ENCODE measurements at places on chromosomes 7 and 10. TPM values are rescaled to one million over a fixed set of nuclear protein-coding genes. Genes with fewer than 3 reads are reported as not detected.

Gene NCF1
- polyA plus RNA-seq: 3.3 TPM

DNA sequence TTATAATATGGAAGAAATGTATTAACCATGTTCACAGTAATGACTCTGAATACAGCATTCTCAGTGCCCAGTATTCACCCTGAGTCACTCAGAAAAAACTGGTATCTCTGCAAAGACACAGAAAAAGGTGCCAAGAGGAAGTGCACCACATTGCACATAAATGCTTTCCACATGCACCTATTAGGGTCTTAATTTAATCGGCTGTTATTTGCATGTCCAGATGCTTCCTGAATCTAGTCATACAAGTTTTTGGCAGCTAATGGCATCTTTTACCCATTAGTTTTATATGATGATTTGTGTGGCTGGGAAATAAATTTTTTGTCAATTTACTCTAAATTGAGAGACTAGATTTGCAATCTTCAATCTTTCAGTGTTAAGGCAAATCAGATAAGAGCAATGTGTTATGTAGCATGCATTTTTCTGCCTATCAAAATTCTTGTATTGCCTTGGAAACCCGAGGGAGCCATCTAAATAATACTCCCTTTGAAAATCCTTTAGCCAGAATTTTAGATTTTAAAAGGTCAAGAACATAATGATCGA is 58.2 kb downstream of the ZNF680 start:
- no peak for DNase-seq

GRCh38 chr7:70649323-70649722 is 482.6 kb upstream of the GALNT17 start:
- no peak for DNase-seq

DNA sequence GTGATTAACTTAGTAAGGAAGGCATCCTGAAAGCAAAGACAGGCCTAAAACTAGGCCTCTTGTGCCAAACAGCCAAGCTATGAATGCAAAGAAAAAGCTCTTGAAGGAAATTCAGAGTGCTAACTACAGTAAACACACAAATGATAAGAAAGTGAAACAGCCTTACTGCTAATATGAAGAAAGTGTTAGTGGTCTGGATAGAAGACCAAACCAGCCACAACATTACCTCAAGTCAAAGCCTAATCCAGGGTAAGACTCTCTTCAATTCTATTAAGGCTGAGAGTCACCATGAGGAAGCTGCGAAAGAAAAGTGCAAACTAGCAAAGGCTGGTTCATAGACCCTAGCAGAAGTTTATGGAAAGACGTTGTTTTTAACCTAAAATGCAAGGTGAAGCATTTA is 66.0 kb downstream of the IPMK start:
- no peak for DNase-seq

- DNase-seq: no peak
Measured at GRCh38 chr7:48046458-48046857, 11.1 kb downstream of the C7orf57 start.
